Activated CD8-positive, alpha-beta memory T cell treated with anti-CD3 and anti-CD28 coated beads, Interleukin-2, amount 10 ng/mL, durations not matched to agents 7 days and 5 days (primary cell): ENCODE measurements at places on chromosomes 6 and 20. TPM values are rescaled to one million over a fixed set of nuclear protein-coding genes. Genes with fewer than 3 reads are reported as not detected.

- H3K4me1 ChIP-seq, result no peaks in the 10 kb centered on the region
- no peak for DNase-seq
- no peak overlapping the region for H3K4me3 ChIP-seq
- no peak overlapping the region for H3K27ac ChIP-seq
- H3K36me3 ChIP-seq, result no peaks in the 10 kb centered on the region
Observed at GRCh38 chr20:54255157-54255556, 47.3 kb downstream of the PFDN4 start.

Gene CDH26
- 0.42 TPM for total RNA-seq

GRCh38 chr20:61657721-61658377 is 405.8 kb downstream of the CDH4 start:
- no peak for DNase-seq
- H3K36me3 ChIP-seq, result no peaks in the 10 kb centered on the region
- H3K27me3 ChIP-seq, result no peaks in the 10 kb centered on the region

DNA sequence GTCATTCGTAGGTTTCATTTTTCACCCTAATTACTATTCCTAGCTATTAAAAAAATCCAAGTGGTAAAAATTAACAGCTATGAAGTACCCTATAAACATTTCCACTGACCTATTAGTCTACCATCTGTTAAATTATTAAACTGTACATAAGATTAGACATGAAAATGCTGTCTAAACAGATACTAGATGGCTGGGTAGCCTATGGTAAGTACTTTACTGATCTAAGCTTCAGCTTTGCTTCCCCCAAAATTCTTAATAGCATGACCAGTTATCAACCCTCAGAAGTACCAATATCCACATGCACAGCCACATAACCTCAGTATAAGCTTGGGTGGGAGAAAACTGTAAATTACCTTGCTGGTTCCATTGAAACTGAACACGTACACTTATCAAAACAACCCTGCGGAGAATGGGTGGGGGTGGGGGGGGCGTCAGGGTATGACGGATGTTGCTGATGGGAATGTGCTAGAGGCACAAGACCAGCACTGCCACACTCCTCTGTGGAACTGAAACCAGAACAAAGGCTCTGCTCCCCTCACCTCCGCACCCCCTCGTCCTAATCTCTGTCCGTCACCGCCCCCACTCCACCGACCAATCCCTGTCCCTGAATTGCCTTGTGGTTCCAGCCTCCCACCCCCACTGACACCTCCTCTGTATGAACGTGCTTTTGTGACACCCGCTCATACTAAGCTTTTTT is 45.3 kb downstream of the B4GALT5 start:
- H3K27ac ChIP-seq, result peak overlapping the region; percentile 87
- peak overlapping the region; percentile 61 for H3K4me3 ChIP-seq
- peaks cover 14% of the 10 kb centered on the region for H3K36me3 ChIP-seq
- peaks cover 64% of the 10 kb centered on the region for H3K4me1 ChIP-seq
- peak; percentile 91 for DNase-seq
- H3K27me3 ChIP-seq, result no peaks in the 10 kb centered on the region

GRCh38 chr6:37971266-37971665 is 151.7 kb downstream of the ZFAND3 start:
- H3K4me3 ChIP-seq, result no peak overlapping the region
- no peaks in the 10 kb centered on the region for H3K27me3 ChIP-seq
- H3K27ac ChIP-seq, result no peak overlapping the region
- peaks cover 18% of the 10 kb centered on the region for H3K4me1 ChIP-seq
- no peak for DNase-seq

- DNase-seq, result no peak
- no peaks in the 10 kb centered on the region for H3K4me1 ChIP-seq
- H3K4me3 ChIP-seq, result no peak overlapping the region
- H3K36me3 ChIP-seq, result peaks cover 1% of the 10 kb centered on the region
- H3K27ac ChIP-seq, result no peak overlapping the region
- H3K27me3 ChIP-seq, result no peaks in the 10 kb centered on the region
Observed at GRCh38 chr6:110628330-110628729, 151.9 kb upstream of the SLC22A16 start.
